ENCODE measurements at places on chromosomes 7 and 10. TPM values are rescaled to one million over a fixed set of nuclear protein-coding genes. Genes with fewer than 3 reads are reported as not detected.

DNA sequence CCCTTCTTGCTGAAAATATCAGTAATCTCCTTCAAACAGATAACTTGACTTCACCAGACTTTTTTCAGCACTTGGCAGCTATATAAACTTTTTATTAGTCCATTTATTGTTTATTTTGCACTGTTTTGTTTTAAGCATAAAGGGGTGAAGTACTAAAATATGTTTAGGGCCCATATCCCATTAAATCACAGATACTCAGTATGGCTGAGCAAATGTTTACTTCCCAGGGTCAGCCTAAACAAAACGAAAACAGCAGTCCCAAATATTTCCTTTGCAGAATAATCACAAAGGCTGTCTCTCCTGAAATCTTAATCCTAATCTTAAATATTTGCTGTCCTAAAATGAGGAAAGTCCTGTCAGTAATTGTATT, 649.6 kb downstream of the TNS3 start:
- DNase-seq, result no peak

DNA sequence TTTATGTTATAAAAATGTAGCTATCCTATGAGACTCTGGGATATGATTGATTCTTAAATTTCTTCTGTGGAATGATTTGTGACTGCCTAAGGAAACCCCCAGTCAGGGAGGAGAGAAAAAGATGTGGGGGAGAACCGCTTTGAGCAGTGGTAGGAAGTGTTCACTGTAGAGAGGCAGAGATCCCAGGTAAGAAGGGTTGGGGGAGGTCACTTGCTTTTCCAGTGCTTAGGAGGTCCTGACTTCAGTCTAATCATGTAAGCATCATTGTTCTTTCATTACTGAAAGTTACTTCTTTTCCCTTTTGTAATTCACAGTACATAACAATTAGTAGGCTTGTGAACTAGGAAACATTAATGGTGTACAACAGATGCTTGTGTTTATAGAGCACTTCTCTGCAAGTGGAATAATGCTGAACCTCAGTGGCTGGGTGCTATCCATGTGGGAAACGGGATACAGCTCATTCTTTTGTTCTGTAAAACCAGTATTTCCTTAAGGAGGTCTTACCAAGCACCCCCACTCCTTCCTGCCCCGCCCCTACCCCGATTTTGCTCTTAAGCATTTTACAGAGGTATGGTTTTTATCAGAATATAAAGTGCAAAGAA, 165.4 kb downstream of the ST7 start:
- no peak for DNase-seq

- no peak for DNase-seq
Observed at GRCh38 chr7:1666823-1667565, 3.1 kb upstream of the ELFN1 start.

The PKD2L1 gene
- 0.38 TPM for polyA plus RNA-seq

- no peak for DNase-seq
Observed at GRCh38 chr10:114246679-114247305, 7.7 kb downstream of the VWA2 start.

The PIK3CG gene
- 2.7 TPM for polyA plus RNA-seq

- DNase-seq, result no peak
Observed at GRCh38 chr7:32643194-32643593, 147.9 kb downstream of the AVL9 start.

GRCh38 chr10:44045020-44045419, 339.9 kb downstream of the CXCL12 start:
- DNase-seq, result no peak

The SPDYE2 gene
- polyA plus RNA-seq, result 14.8 TPM

The NPSR1 gene
- not detected for polyA plus RNA-seq

DNA sequence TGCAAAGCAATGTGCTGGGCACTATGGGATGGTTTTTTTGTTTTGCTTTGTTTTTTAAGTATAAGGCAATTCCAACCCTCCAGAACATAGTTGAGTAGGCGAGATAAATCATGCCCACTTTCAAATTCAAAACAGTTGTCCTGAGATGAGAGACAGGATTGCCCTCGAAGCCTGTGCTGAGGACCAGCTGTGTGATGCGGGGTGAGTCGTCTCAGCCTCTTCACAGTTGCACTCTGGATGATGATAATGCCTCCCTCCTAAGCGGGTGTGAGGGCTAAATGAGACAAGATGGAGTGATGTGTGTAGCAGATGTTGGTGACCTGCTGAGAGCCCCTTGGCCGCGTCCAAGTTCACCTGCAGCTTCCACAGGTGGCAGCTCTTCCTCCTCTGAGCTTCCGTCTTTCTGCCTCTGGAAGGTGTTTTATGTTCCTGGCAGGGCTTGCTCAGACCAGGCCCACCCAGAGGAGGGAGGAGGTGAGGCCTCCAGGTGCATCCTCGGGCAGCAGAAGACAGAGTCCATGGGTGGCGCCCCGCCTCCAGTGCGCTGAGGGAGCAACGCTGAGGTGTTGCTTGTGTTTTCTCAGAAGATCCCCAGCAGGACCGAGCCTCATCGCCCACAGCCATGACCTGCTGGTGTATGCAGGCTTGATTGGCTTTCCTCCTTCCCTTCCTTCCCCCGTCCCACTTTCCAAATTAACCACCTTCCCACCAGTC, 30.6 kb downstream of the ECHDC3 start:
- DNase-seq, result no peak

DNA sequence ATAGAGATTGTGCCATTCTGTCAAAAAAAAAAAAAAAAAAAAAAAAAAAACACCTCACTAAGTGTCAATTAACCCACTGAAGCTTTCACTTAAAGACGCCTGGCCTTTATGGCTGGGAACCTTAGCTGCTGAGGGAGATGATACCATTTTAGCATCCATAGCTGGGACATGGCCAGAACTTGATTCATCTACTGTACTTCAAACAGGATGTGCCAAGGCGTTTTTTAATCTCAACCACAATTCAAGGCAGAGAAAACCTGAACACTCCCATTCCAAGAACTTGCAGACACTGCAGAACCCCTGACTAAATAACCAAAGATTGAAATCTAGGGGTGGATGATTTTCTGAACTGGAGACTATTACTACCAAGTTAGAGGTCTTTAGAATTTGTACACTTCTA, 996.6 kb downstream of the SORCS1 start:
- DNase-seq, result no peak

DNA sequence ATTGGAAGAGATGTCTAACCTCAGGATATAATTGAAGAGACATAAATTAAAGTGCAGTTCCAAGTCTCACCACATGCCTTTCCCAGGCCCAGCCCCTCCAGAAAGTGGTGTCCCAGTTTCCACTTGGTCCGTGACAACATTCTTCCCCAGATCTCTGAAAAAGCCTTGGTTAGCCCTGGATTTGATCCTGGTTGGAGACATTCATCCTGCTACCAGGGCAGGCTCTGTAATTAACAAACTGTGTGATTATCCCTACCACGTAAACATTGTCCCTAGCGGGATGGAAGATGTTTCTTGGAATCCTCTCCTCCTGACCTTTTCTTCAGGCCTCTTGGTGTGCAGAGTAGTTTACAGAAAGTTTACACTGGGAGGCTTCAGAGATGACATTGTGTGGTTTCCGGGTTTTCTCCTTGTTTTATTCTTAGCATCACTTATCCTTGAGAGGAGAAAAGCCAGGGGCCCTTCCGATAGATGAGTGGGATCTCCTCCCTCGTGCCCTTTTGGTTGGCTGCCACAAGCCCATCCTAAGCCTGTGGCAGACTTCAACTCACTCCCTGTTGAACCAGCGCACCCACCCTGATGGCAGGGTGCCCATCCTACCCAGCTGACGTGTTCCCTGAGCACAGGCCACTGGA, 83.8 kb downstream of the COL13A1 start:
- DNase-seq, result no peak

- no peak for DNase-seq
Observed at GRCh38 chr10:49558190-49558589, 19.3 kb upstream of the ERCC6 start.

The TDRD1 gene
- 0.05 TPM for polyA plus RNA-seq

DNA sequence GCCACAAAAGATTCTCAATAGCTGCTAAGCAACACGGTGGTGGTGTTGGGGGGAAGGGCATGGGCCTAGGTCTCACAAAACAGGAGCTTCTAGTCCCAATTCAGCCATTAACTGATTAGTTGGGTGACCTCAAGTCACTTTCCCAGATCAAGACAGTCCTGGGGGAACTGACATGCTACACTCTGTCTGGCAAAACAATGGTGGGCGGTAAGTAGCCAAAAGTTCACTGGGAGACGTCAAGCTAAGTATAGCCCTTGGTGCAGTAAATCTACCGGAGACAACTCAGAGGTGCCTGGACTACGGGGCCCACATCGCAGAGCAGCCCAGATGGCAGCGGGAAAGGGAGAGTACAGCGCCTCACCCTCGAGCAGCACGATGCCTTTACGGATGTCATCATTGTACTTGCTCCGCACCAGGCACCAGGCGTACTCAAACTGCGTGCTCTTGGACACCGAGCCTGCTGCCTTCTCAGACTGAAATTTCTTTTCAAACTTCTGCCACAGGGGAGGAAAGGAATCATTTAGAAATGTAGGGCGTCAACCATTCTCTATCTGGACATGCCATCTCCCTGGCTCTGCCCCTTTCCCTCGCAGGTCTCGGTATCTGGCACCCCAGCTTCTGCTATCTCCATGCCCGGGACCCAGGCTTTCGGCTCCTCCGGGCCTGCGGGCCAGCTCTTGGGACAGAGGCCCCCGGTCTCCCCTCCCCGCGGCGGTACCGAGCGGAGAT, 1.1 kb downstream of the FIS1 start:
- DNase-seq, result no peak

The GIMAP5 gene
- polyA plus RNA-seq, result 5.6 TPM

DNA sequence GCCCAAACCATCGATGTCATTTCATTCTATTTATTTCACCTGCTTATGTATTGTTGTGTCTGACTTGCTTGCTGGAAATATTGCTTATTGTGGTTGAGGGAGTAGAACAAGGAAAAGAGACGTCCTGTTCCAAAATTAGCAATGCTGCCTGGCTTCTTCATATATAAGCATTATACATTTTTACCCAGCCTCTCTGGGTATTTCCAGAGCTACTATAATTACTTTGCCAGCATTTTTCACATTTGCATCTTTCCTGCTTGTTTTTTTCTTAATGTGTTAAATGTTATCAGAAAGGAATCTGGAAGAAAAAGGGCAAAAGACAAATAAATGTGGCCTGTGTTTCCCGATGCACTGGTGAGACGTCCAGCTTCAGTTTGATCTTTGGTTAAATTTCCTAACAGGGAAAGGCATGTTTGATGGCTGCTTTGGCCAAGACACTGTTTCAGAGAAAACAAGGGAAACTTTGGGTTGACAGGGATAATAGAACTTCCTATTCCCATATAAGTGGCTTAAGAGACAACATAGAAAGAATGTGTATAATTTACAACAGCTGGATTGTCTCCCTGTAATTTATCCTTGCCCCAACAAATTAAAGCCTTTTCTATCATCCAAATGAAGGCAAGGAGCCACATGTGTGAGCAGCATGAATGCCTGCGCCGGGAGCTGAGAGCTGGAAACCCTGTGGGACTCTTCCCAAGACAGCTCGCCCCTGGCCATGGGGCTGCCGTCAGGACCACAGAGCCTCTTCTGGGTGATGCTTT, 671.1 kb upstream of the CELF2 start:
- no peak for DNase-seq
